ENCODE measurements at places on chromosomes 7 and 10. TPM values are rescaled to one million over a fixed set of nuclear protein-coding genes. Genes with fewer than 3 reads are reported as not detected.

The CHST15 gene
- 24.5 TPM for polyA plus RNA-seq

The DIP2C gene
- 0.10 TPM for polyA plus RNA-seq

The LDB3 gene
- not detected for polyA plus RNA-seq

The PRSS37 gene
- not detected for polyA plus RNA-seq

The ANKRD1 gene
- polyA plus RNA-seq: 0.16 TPM

Measured in mammary epithelial cell (primary cell).